ENCODE measurements at places on chromosomes 13 and 19.

DNA sequence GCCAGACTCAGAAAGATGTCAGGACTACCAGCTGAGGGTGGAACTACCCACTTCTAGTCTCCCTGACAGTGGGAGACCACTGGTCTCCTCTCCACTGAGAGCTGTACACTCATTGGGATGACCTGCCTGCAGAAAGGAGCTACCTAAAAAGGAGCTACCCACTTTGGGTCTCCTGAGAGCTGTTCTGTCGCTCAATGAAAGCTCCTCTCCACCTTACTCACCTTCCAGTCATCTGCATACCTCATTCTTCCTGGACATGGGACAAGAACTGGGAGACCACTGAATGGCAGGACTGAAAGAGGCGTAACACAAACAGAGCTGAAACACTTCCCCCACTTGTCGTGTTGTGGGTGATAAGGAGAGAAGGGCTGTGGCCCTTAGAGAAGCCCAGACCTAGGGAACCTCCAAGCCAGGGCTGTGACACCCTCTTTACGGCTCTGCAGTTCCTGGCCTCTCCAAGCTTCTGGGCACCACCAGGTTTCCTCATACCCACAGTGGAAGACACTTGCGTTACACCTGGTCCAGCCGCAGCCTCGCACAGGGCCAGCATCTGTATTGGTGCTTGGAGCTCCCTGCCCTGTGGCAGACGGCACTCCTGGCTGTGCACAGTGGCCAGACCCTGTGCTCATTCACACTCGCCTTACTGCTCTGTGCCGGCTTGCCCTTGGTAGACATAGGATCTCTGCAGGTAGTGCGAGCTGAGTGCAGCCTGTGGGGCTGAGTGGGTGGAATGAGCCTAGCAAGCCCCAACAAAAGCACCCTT, 54.9 kb upstream of the SLITRK6 start:
- H3K27ac ChIP-seq, result no peak overlapping the region
- no peaks in the 10 kb centered on the region for H3K36me3 ChIP-seq
- H3K4me3 ChIP-seq, result no peak overlapping the region
- no peaks in the 10 kb centered on the region for H3K27me3 ChIP-seq
- H3K4me1 ChIP-seq, result no peaks in the 10 kb centered on the region

GRCh38 chr19:8185343-8186068, 23.7 kb upstream of the CERS4 start:
- no peaks in the 10 kb centered on the region for H3K27me3 ChIP-seq
- no peaks in the 10 kb centered on the region for H3K4me1 ChIP-seq
- no peak overlapping the region for H3K4me3 ChIP-seq
- no peak for DNase-seq
- H3K36me3 ChIP-seq, result no peaks in the 10 kb centered on the region

GRCh38 chr13:33277037-33277740, 8.4 kb downstream of the STARD13 start:
- DNase-seq, result no peak
- H3K27ac ChIP-seq, result no peak overlapping the region
- H3K4me1 ChIP-seq, result no peaks in the 10 kb centered on the region
- H3K36me3 ChIP-seq, result no peaks in the 10 kb centered on the region

DNA sequence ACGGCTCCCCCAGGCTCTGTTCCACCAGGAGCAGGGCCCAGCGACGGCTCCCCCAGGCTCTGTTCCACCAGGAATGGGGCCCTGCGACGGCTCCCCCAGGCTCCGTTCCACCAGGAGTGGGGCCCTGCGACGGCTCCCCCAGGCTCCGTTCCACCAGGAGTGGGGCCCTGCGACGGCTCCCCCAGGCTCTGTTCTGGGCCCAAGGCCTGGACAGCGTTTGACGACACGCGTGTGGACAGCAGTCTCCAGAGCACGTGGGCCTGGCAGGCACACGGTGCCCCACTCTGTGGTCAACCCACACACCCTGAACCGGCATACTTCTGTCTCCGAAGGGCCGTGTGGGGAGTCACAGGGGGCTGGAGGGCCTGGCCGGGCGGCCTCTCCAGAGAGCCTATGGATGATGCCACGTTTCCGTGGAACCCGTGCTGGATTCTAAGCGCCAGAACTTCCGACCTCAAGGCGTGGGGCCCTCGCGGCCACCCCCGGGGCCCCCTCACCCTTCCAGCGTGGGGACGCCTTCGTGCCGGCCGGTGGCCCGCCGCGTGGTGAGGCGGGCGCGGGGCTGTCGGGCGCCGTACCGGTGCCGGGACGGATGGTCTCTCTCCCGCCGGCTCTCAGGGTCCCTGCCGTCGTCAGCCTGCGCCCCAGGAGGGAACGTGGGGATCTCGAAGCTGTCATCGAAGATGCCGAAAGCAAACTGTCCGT, 11.6 kb downstream of the FGF22 start:
- peaks cover 65% of the 10 kb centered on the region for H3K36me3 ChIP-seq
- H3K27me3 ChIP-seq, result no peaks in the 10 kb centered on the region
- no peak for DNase-seq
- H3K4me1 ChIP-seq, result no peaks in the 10 kb centered on the region
- H3K4me3 ChIP-seq, result no peak overlapping the region

DNA sequence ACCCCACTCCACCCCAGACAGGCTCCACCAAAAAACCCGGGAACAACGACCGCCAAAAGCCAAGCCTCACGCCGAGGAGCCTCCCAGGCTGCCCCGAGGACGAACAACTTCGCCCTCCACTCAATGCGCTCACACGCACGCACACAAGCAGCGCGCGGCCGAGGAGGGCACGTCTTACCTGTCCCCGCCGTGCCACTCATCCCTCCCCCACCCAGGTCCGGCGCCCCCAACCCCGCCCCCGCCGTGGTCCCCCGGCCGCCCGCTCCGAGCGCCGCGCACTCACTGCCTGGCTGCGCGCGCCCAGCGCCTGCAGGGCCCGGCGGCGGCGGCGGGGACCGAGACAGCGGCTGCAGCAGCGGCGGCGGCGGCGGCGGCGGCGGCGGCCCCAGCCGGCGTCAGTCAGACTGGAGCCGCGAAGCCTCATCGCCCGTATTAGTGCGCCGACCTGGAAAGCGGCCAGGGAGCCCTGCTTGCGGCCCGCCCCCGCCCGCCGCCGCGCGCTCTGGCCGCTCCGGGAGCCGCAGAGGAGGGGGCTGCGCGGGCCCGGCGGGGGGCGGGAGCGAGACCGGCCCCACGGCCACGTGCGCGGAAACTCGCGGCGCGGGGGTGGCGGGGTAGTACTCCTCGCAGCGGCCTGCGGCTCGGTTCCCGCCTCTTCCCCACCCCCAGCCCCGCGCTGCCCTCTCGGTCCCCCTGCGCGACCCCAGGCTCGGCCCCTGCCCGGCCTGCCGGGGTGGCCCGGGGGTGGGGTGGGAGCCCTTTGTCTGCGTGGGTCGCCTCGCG, at the start of gene SMAD9:
Gene SMAD9, minus strand, starts transcription at position 406 of the 783 bp plus-strand sequence. CDS start 40,549 bp downstream, outside the sequence.
- H3K27me3 ChIP-seq, result peaks cover 31% of the 10 kb centered on the region
- H3K27ac ChIP-seq, result no peak within 1 kb of the TSS
- H3K36me3 ChIP-seq, result no peaks in the 10 kb centered on the region
- H3K4me1 ChIP-seq, result no peaks in the 10 kb centered on the region
- peak; percentile 6 for DNase-seq

GRCh38 chr13:37368501-37368900, 230.1 kb downstream of the POSTN start:
- H3K36me3 ChIP-seq, result no peaks in the 10 kb centered on the region
- no peak overlapping the region for H3K27ac ChIP-seq
- no peak for DNase-seq
- no peak overlapping the region for H3K4me3 ChIP-seq
- H3K27me3 ChIP-seq, result no peaks in the 10 kb centered on the region
- no peaks in the 10 kb centered on the region for H3K4me1 ChIP-seq

DNA sequence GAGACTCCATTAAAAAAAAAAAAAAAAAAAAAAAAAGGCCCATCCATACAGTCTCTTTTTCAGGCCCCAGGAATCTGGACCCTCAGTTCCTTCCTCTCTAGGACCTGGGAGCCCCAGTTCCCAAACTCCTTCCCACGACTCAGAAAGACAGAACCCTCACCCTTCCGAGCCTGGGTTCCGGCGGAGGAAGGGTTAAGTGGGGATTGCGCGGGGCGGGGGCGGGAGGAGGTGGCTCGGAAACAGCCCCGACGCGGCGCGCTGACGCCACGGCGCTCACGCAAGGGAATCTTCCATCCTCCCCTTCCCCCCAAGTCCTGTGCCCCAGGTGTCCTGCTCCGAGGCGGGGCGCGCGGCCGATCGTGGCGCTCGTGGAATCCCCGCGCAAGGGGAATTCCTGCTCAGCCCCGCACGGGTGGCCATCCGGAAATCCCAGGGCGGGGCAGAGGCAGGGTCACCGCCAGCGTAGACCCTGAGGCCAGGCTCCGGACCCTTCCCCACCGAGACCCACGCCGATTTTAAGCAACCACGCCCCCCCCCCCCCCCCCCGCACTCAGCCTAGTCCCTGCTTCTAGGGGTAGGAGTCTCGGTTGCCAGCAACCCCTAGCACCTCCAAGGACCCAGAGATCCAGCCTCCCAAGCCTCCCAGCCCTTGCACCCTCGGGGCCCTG, 659 bp downstream of the NFKBID start:
- H3K27me3 ChIP-seq, result no peaks in the 10 kb centered on the region
- H3K27ac ChIP-seq, result peak overlapping the region; percentile 97
- H3K4me3 ChIP-seq, result peak overlapping the region; percentile 83
- peak; percentile 81 for DNase-seq

DNA sequence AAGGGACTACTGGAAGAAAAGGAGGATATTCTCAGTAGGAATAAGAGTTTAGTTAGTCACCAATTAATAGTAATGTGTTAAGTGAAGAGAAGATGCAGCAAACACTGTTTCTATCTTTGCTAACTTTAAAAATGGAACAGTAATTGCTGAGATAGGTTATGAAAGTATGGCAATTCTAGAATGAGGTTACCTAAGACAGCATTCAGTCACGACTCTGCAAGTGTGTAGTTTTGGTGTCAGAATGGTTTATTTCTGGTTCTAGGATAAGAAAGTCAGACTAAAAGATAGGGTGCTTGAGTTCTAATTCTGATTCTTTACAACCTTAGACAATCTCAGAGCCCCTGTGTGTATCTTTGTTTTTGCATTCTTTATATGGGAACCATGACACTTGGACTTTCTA, 138.1 kb downstream of the POU4F1 start:
- no peaks in the 10 kb centered on the region for H3K27me3 ChIP-seq
- no peak overlapping the region for H3K4me3 ChIP-seq
- no peak for DNase-seq
- H3K36me3 ChIP-seq, result no peaks in the 10 kb centered on the region

DNA sequence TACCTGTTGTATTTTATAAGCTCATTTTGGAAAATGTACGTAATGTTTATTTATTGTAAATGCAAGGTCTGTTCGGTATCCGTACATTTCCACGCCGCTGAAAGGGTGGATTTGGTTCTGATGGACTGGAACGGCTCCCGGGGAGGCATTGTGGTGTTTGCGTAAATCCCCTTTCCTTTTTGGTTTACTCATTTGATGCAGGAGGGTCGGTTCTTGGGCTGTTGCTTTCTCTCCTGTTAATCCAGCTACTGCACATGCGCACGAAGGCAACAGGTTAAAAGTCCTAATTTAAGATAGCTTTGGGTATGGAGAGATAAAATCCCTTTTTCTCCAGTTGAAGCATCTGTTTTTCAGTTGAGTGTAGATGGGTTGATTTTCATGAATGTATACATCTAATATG, 224.4 kb downstream of the TM9SF2 start:
- no peaks in the 10 kb centered on the region for H3K4me1 ChIP-seq
- H3K36me3 ChIP-seq, result no peaks in the 10 kb centered on the region
- H3K27ac ChIP-seq, result no peak overlapping the region
- no peaks in the 10 kb centered on the region for H3K27me3 ChIP-seq
- DNase-seq, result no peak

DNA sequence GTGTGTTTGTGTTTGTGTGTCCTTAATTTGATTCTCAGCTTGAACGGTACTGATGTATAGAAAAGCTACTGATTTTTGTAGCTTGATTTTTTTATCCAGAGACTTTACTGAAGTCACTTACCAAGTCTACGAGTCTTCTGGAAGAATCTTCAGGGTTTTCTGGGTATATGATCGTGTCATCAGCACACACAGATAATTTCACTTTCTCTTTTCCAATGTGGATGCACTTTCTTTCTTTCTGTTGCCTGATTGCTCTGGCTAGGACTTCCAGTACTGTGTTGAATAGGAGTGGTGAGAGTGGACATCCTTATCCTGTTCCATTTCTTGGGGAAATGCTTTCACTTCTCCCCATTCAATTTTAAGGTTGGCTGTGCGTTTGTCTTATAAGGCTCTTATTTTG, 7.9 kb upstream of the LILRB1 start:
- no peak overlapping the region for H3K4me3 ChIP-seq
- H3K27ac ChIP-seq, result no peak overlapping the region
- H3K36me3 ChIP-seq, result no peaks in the 10 kb centered on the region

- no peak overlapping the region for H3K4me3 ChIP-seq
- H3K36me3 ChIP-seq, result no peaks in the 10 kb centered on the region
- no peaks in the 10 kb centered on the region for H3K27me3 ChIP-seq
Observed at GRCh38 chr13:36758345-36758744, 60.7 kb upstream of the RFXAP start.

DNA sequence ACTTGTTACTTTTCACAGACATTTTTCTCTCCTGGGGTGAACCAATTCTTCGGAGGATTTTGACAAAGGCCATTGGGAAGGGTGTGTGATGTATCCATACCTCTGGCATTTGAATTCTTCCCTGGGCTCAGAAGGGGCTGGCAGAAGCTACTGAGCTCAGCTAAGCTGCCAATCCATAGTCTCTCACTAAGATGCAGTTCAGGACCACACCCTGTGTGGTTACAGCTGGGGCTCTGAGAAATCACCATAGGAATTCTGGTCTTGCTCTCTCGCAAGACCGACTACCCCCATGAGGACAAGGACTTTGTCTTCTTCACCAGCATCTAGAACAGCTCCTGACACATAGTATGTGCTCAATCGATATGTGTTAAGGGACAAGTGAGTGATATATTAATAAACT, 6.0 kb downstream of the C13orf42 start:
- no peaks in the 10 kb centered on the region for H3K36me3 ChIP-seq
- H3K4me3 ChIP-seq, result no peak overlapping the region
- no peak for DNase-seq
- no peak overlapping the region for H3K27ac ChIP-seq
- no peaks in the 10 kb centered on the region for H3K4me1 ChIP-seq
- H3K27me3 ChIP-seq, result no peaks in the 10 kb centered on the region

DNA sequence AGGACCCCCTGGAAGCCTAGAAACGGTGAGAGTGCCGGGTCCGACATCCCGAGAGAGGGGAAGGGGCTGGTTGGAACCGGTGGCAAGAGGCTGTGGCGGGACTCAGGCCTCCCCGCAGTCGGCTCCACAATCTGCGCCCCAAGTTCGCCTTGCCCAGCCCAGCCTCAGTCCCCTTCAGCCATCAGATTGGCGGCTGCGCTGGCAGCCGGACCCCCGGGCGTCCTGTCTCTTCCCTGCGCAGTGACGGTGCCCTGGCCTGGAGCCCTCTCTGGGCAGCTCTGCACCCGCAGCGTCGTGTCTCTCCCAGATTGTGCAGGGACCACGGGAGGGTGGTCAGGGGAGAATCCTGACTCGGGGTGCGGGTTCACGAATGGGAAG, 315 bp downstream of the ZNF492 start:
- DNase-seq, result no peak
- H3K4me1 ChIP-seq, result no peaks in the 10 kb centered on the region
- H3K36me3 ChIP-seq, result no peaks in the 10 kb centered on the region
- H3K4me3 ChIP-seq, result peak overlapping the region; percentile 59
- no peak overlapping the region for H3K27ac ChIP-seq

- no peak for DNase-seq
- no peaks in the 10 kb centered on the region for H3K4me1 ChIP-seq
- no peak overlapping the region for H3K27ac ChIP-seq
- no peaks in the 10 kb centered on the region for H3K27me3 ChIP-seq
- no peaks in the 10 kb centered on the region for H3K36me3 ChIP-seq
Observed at GRCh38 chr19:31416548-31416947, 67.3 kb upstream of the TSHZ3 start.

GRCh38 chr13:51004111-51004865, 94.7 kb downstream of the RNASEH2B start:
- no peak for DNase-seq
- no peaks in the 10 kb centered on the region for H3K36me3 ChIP-seq
- H3K27ac ChIP-seq, result no peak overlapping the region
- peaks cover 5% of the 10 kb centered on the region for H3K4me1 ChIP-seq

All from thymus (tissue), 14 donors.